Liver (tissue), 10 donors: ENCODE measurements at places on chromosomes 7 and 10.

DNA sequence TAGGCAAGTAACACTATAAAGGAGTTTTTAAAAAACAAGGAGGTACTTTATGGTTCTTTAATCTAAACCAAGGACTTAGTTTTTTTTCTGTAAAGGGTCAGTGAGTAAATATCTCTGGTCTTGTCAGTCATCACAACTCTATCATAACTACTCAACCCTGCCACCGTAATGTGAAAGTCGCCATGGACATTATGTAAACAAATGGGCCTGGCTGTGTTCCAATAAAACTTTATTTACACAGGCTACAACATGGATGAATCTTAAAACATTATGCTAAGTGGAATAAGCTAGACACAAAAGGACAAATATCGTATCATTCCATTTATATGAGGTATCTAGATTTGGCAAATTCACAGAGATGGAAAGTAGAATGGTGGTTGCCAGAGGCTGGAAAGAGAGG lies 60.8 kb upstream of the SP4 start:
- no peak for DNase-seq

DNA sequence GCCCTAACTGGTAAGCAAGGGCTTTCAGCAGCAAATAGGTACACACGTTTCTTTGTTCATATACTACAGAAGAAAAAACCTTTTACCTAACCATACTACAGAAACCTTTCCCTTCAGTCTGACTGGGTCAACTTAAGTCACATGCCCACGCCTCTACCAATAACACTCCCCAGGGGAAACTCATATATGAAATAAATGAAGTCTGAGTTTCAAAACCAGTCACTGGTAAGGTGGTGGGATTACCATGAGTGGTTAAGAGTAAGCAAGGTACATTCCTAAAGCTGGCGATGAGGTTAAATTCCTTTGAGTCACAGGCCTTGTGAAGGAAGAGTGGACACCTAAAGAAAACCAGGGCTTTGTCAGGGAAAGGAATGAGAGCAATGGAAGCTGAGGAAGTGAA lies 21.4 kb upstream of the KIF20B start:
- DNase-seq = no peak

DNA sequence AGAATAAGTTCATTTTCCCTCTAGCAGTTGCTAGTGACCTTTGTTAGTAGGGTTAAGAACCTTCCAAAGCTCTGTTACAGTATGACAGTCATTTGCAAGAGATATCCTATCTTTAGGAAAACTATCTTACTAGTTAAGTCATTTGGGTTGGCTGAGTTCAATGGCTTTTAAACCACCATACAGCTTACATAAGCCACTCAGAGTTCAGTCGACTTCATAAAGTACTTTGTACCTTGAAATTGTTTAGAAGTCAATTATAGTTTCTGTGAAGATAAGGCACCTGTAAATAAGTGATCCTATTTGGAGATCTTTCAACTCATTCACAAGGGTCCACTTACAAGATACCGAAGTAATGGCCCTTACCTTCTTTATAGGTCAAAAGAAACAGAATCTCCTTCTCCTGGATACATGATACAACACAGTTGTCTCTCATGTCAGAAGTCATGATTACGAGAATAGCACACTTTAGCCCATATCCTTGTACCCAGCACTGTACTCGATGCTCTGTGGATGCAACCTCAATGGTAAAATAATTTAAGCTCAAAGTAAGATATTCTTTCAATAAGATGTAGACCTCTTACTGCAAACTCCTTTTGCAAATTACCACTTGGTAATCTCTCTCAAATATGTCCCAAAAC lies 11.9 kb upstream of the ABCC2 start:
- DNase-seq = no peak

DNA sequence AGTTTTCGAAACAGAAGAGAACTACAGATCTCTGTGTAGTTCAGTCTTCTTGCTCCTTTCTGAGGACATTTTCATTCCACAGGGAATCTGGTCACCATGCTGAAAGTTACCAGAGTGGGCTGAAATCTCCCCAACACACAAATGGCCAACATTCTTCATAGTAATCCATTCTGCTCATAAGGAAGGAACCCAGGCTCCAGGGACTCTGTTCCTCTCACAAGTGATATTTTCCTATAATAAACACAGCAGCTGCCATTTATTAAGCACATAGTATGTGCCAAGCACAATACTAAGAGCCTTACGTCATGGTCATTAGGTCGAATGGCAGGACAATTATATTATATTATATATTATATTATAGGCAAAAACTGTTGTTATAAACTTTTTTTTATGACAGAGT lies 109.8 kb downstream of the RAB11FIP2 start:
- DNase-seq = no peak

DNA sequence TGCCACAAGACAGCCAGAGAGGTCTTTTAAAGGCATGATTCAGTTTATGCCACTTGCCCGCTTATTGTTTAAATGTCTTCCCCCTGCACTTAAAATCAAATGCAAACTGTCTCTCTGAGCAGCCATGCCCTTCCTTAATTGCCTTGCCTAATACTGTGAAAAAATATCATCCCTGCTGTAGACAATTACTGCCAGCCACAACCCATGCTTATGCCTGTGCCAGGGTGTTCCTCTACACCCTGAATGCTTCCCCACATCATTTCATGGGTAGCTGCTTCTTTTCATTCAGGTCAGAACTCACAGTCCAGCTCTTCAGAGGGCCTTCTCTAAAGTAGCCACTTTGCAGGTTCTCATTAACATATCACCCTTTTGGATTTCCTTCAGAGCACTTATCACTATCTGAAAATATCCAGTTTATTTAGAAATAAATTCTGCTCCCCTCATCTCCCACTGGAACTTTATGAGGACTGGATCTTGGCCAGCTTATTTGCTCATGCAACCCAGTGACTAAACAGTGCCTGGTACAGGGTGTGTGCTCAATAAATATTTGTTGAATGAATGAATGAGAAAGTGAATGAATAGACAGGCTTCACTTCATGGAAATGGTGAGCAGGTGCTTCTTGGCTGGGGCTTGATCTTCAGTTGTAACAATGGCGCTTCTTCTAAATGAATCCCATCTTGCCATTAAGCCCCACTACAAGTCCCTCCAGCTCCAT lies 162.4 kb upstream of the MDFIC start:
- no peak for DNase-seq

GRCh38 chr7:53504914-53505313 lies 469.5 kb downstream of the POM121L12 start:
- no peak for DNase-seq
